Stimulated activated naive CD4-positive, alpha-beta T cell treated with Interleukin-2 at 50 U/mL for 16 hours (primary cell): ENCODE measurements at places on chromosomes 4 and X.

GRCh38 chr4:144338148-144338547, 197.6 kb upstream of the GYPA start:
- DNase-seq, result no peak

DNA sequence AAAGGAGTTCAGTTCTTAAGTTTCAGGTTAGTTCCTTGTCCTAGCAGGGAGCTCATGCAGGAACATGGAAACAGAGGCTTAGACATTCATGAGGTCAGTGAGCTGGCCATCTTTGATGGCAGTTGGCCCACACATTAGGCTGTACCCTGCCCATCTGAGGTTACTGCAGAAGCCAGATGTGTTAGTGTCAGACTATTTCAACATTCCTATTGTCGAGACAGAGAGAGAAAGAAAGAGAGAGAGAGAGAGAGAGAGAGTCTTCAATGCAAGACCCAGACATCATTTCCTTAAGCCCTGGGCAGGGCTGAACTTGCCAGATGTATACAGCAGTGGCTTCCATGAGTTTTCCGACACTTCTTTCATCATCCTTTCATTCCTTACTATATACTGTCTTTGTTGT, 91.3 kb downstream of the PPP1R2C start:
- DNase-seq, result no peak

DNA sequence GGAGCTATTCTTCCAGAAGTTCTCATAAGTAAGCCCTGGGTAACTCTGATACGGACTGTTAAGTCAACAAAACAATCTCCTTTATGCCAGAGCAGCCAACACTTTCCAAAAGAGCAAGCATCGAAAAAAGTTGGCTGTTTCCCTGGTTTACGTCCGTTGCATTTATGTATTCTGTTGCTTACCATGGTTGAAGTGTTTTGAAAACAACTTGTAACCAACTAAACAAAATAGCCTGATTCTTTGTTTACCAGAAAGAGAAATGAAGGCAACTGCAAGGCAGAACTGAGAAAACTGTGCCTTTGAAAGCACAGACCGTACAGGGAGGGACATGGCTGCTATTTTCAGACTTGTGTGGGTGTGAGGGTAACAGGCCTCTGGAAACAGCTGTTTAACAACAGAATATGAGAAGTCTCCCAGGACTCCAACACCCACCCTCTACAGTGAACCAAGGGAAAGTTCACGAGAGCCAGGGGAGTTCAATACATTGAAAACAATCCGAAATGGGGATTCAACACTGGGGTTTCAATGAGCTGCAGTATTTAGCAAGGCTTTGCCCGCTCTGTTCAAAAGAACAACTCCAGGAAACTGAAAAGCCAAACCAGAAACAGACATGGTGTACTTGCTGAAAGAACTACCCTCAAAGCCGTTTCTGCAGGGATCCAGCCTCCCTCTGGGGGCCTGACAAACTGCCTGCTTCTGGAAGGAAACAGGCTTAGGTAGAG, 95.8 kb upstream of the EGFL6 start:
- no peak for DNase-seq

GRCh38 chr4:185217408-185217975, 8.1 kb downstream of the SNX25 start:
- no peak for DNase-seq

- DNase-seq, result no peak
These were observed 110.4 kb downstream of the UBE2K start for GRCh38 chr4:39808231-39808749.

DNA sequence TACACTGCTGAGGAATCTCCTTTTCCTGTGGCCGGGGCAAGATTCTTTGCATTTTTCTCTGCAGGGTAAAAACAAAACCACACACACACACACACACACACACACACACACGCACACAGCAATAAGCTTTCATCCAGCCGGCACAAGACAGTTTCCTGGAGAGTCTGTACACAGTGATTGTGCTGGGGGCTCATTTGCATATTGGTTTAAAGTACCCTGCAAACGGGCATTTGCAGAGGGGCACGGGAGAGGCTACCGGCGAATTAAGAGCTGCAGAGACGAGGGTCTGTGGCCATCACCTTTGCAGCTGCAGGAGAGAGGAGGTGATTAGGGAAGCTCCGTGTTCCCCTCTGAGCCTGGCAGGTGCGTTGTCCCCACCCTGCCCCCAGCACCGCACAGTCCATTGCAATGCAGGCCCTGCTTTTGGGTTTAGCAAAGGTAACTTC, 219.9 kb downstream of the SHOX start:
- no peak for DNase-seq

DNA sequence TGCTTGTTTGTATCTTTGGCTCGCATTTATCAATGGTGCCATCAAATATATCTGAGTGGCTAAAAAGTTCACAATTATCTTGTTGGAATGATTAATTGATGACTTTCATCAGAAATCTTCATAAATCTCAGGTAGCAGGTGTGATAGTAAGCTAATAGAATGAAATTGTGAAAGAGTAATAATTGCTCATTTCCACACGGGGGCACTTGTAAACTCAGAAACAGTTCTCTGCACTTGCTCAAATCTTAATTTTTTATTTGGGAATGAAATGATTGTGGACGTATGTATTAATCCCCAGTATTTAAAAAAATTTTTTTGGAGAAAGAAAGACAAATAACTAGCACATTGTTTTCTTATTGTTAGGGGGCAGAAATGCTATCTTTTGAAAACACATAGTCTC, 132.8 kb downstream of the DTHD1 start:
- no peak for DNase-seq

GRCh38 chr4:68310651-68311247, 39.1 kb downstream of the YTHDC1 start:
- no peak for DNase-seq
